Dermis microvascular lymphatic vessel endothelial cell (primary cell): ENCODE measurements at places on chromosomes 4 and X.

DNA sequence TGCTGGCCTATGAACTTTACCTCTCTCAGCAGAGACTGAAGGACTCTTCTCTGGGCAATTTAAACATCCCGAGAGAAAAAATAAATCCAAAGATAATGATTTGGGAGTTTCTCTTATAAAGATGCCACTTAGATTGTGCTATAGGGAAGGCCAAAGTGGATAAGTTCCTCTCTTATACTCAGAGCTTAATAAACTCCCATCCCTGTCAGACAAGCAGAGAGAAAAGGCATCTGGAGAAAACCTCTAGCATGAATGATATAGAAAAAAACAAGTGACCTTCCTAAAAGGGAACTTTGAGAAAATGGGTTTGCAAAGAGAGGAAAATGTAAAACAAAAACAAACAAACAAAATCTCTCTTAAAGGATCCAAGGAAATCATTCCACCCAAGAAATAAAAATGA, 199.4 kb downstream of the PALLD start:
- DNase-seq, result no peak

GRCh38 chrX:95760356-95760755, 924.3 kb upstream of the DIAPH2 start:
- DNase-seq, result no peak

DNA sequence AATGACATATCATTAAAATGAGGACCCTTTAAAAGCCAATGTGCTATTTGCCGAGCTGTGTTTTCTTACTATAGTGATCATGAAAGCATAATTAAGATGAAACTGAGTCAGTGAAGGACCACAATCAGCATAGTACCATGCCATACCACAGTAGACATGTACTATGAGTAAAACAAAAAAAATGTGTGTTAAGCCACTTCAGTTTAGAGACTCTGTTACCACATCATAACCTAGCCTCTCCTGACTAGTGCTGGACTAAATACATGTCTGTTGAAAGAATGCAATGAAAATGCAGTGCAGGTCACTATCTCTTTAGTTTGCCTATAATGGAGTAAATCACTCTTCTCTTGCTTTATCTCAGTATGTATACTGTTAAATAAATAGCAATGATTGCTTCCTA, 12.3 kb upstream of the DDX53 start:
- no peak for DNase-seq

DNA sequence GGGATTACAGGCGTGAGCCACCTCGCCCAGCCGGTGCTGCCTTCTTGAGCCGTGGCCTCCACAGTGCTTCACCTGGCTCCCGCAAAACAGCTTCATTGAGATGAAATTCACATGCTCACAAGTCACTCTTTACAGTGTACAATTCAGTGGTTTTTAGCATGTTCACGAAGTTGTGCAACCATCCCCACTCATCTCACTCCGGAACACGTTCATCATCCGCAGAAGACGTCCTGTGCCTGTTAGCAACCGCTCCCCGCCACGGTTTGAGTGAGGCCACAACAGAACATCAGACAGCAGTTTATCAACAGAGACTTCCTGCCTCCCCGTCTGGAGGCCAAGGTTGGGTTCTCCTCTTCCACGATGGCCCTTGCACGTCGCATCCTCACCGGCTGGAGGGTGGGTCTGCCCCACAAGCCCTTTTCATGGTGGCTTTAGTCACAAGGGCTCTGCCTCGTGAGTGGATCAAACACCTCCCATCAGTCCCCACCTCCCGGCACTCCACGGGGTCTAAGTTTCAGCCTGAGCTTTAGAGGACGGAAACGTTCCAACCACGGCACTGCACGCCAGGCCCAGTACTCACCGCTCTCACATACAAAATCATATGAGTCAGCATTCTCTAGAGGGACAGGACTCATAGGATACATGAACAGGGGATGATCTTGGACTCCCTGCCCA, 29.6 kb upstream of the SPON2 start:
- DNase-seq, result no peak

DNA sequence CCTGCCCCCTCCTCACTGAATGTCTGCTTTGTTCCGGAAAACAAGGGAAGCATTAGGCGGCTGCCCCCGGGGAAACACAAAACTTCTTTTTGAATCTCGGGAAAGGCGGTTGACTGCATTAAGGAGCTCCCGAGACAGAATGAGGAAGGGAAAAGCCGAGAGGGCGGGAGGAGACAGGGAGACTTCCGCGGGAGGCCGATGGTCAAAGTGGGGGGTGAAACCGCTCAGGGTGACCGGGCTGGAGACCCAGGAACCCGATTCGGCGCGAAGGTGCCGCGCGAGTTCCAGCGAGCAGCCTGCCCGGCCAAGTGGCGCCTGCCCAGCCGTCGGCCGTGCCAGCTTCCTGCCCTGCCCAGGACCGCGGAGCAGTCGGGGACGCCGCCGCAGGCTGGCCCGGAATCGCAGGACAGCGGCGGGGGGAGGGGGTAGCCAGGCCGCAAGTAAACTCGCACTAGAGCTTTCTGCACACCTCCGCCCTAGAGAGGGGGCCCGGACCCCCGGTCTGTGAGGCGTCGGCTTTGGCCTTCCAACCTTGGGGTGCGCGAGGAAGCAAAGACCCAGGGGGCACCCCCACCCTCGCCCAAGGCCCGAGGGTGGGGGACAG, 55.1 kb upstream of the BCOR start:
- no peak for DNase-seq

- no peak for DNase-seq
Observed at GRCh38 chrX:97846718-97847237, 963.1 kb downstream of the RPA4 start.
